ENCODE measurements at places on chromosomes 2 and 18.
A peak's percentile ranks its signal among the peaks of the same experiment; 100 is the strongest.

DNA sequence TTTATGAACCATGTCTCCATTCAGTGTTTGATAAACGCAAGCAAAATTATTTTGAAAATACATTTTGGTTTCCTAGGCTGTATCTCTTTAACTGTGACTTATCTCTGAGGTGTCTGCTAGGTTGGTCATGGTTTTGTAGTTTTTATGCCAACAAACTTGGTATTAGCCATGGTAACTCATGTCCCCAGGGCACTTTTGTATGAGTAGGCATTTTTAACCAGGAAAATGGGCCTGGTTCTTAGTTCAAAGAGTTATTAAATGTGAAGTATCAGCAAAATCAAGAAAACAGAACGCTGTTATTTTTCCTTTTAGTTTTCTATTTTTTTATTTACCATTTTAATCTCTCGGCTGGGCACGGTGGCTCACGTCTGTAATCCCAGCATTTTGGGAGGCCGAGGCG lies 179.3 kb upstream of the LHCGR start:
- DNase-seq = no peak

GRCh38 chr2:199100326-199101110 lies 357.2 kb downstream of the SATB2 start:
- DNase-seq = no peak

DNA sequence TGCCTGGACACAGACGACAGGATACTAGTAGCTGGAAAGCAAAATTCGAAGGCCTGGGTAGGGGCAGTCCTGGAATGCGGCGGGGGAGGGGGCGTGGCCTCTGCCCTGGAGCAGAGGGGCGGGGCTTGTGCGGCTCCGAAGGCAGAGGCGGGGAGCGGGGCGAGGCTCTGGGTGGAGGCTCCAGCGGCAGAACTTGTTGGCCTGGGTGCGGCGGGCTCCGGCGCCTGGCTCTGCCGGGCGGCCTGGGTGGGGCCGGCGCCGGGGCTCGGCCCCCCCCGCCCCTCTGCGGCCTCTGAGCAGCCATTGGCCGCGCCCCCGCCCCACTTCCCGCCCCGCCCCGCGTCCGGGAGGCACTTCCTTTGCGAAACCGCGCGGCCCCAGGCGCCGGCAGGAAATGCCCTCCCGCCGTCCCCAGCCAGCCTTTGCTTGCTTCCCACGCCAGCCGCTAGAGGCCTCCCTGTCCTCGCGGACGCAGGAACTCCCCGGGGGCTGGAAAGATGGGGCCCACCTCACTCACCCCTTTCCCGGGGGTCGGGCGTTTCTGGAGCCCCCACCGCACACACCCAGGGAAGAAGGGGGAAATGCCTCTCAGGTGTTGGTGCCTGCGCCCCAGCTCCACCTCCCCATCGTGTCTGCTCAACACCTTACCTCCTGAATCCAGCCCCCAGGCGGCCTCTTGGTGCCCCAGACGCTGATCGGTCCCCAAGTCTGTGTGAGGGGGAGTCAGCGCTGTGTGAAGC lies 6.7 kb downstream of the CTDSP1 start:
- DNase-seq = peak; percentile 93

- no peak for DNase-seq
Measured at GRCh38 chr2:209236377-209236776, 187.5 kb upstream of the MAP2 start.

- DNase-seq = no peak
Measured at GRCh38 chr2:237511433-237511832, 24.4 kb downstream of the MLPH start.

Measured in right lung (tissue), 10 donors.